ENCODE measurements at places on chromosomes 4 and X. TPM values are rescaled to one million over a fixed set of nuclear protein-coding genes. Genes with fewer than 3 reads are reported as not detected.

Gene PLAC8
- total RNA-seq, result not detected

Gene CENPVL3
- not detected for total RNA-seq

Gene MED12
- total RNA-seq, result 38.4 TPM

Gene SPANXC
- total RNA-seq, result not detected

Gene FGFR3
- 0.59 TPM for total RNA-seq

Gene SRPX2
- total RNA-seq, result 210 TPM

Gene PPEF2
- not detected for total RNA-seq

Gene MXRA5
- 0.65 TPM for total RNA-seq

Gene NOX1
- not detected for total RNA-seq

Gene UGT2B17
- total RNA-seq, result not detected

Gene LRRC66
- 0.91 TPM for total RNA-seq

Gene IL9R
- total RNA-seq, result not detected

Gene MAGEB16
- not detected for total RNA-seq

Gene CASK
- total RNA-seq, result 48.2 TPM

Gene TKTL2
- total RNA-seq, result not detected

Gene ADRA2C
- 0.72 TPM for total RNA-seq

Gene SRPX
- 500 TPM for total RNA-seq

Gene PPP4R3C
- not detected for total RNA-seq

Gene EIF4E
- 136 TPM for total RNA-seq

Gene PRKG2
- 0.36 TPM for total RNA-seq

Gene AFM
- not detected for total RNA-seq

Gene CSAG3
- total RNA-seq, result not detected

Gene NKX6-1
- 0.13 TPM for total RNA-seq

Gene MUC7
- total RNA-seq, result not detected

Gene AMTN
- total RNA-seq, result 0.13 TPM

Gene FAAH2
- total RNA-seq, result 0.07 TPM

Gene TMEM165
- 117 TPM for total RNA-seq

Gene ELOVL6
- 14.2 TPM for total RNA-seq

Gene DYNLT3
- 98.2 TPM for total RNA-seq

Gene RNF128
- 6.7 TPM for total RNA-seq

Gene POLN
- total RNA-seq, result 5.1 TPM

Gene SSX3
- not detected for total RNA-seq

Gene KLHL2
- 27.0 TPM for total RNA-seq

Gene ITGB1BP2
- 3.4 TPM for total RNA-seq

Gene CXorf58
- not detected for total RNA-seq

Gene APELA
- total RNA-seq, result not detected

Gene N4BP2
- 2.5 TPM for total RNA-seq

Gene GCNA
- 2.9 TPM for total RNA-seq

Gene LUZP4
- total RNA-seq, result not detected

Gene TCEAL7
- 31.7 TPM for total RNA-seq

Gene TCEAL3
- total RNA-seq, result 16.3 TPM

Gene SH3BP2
- 10.5 TPM for total RNA-seq

Gene NRK
- 1.1 TPM for total RNA-seq

Gene ASB9
- 0.36 TPM for total RNA-seq

Gene SERTM2
- not detected for total RNA-seq

Gene LNX1
- total RNA-seq, result 9.1 TPM

Gene MND1
- 0.79 TPM for total RNA-seq

Gene SHROOM2
- total RNA-seq, result 0.72 TPM

Gene C4orf36
- total RNA-seq, result 0.33 TPM

Gene CLDN34
- total RNA-seq, result not detected

Gene DIPK2B
- under 0.01 TPM for total RNA-seq

Gene P2RY4
- 0.13 TPM for total RNA-seq

Gene TMEM154
- 0.33 TPM for total RNA-seq

Gene ASB11
- not detected for total RNA-seq

Gene LRIT3
- total RNA-seq, result 0.03 TPM
